ENCODE measurements at places on chromosomes 12 and 14.

DNA sequence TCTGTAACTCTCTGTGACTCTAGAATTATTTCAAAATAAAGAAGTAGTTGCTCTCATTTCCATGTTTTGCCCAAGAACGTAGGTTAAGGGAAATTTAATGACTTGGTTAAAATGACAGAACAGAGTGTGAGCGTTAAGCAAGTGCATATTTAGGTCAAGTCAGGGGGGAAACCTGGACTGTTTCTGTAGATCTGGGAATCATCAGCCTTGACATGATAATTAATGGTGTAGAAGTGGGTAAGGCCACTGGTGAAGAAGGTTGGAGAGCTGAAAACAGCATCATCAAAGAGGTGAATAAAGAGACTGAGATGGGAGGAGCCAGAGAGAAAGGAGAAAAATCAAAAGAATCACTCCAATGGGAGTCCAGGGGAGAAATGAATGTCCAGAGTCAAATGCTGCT is 49.4 kb upstream of the STK38L start:
- no peak for DNase-seq

GRCh38 chr12:52787324-52788191 is 8.4 kb downstream of the KRT3 start:
- no peak for DNase-seq

- no peak for DNase-seq
Observed at GRCh38 chr12:131137009-131137835, 183.5 kb downstream of the ADGRD1 start.

GRCh38 chr12:75672200-75672599 is 160.8 kb upstream of the KRR1 start:
- DNase-seq, result no peak

- no peak for DNase-seq
Observed at GRCh38 chr14:91893007-91893406, 25.7 kb upstream of the TC2N start.

DNA sequence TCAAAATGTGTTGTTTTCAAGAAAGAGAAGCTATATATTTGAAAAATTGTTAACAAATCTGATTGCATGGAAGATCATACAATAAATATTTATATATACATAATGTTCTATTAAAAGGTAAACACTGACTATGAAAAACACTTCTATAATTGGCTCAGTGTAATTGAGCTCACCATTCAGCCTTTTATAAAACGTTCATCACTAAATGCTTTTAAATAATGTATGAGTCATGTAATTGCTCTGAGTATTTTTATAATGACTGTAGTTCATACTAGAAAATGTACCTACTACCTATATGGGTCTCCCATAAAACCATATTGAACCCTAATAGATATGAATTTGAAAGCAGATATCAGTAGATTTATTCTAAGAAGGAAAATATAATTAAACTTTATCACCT is 240.4 kb upstream of the MGAT4C start:
- no peak for DNase-seq

- no peak for DNase-seq
Observed at GRCh38 chr12:6540181-6540877, 6.0 kb downstream of the GAPDH start.

GRCh38 chr12:56129206-56129941 is 1.3 kb downstream of the ESYT1 start:
- no peak for DNase-seq

DNA sequence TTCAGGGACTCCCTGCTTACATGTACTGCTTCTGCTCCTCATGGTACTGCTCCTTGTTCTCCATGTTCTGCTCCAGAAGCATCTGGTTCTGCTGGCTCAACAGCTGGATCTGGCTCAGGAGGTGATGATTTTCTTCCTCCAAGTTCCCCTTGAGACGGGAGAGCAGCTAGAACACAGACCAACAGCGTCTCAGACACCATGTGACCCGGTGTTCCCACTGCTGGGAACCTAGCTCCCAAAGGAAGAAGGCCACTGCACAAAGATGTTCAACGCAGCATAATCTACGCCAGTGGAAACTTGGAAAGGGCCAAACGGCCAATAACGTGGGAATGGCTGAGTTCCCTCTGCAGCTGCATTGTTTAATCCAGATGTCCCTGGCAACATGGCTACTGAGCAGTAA is 49.6 kb upstream of the GPR68 start:
- DNase-seq, result no peak

All from GOT3 (cell line).